CD8-positive, alpha-beta memory T cell (primary cell): ENCODE measurements at places on chromosomes 16 and 17.

DNA sequence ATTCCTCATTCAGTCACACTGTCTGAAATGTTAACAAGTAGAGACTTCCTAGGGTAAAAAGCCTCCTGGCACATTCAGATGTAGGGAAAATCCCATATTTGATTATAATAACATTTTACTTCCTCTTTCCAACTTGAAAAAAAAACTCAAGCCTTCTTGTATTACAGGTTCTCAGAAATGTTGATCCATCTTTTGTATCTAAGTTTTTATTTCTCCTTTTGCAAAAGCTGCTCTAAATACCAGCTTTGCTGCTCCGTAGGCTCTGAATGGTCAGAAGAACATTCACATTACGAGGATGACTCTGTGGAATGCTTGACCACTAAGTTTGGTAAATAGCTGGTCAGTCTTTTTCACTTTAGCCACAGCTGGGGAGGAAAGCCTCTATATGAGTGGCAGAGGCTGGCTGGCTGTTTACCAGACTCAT lies 13.2 kb upstream of the HEATR6 start:
- DNase-seq, result no peak

GRCh38 chr17:73960469-73960868 lies 243.0 kb upstream of the RPL38 start:
- no peak for DNase-seq

GRCh38 chr17:62595484-62595883 lies 32.0 kb upstream of the MRC2 start:
- DNase-seq, result no peak

DNA sequence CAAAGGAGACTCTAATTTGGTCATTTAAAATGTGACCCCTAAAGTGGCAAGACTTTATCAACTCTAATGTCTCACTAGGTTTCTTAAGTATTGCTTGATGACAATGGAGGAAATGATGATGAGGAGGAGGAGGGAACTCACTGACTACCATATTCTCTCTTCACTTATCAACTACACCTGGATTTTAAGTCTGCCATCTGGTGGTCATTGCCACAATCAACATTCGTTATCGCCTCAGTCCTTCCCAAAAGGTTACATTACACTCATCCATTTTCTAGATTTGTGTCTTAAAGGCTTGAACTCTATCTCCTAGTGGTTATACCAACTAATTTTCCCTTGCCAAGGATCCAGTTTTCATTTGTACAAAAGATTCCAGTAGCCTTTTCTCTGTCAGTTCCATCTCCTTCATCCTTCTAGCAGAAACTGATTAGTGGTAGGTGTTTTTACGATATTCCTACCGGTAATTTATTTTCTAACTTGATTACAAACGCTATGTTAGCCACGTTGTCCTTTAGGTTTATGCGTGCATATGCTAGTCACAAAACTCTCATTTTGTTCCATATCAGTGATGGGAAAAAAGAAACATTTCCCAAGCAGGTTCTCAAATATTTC lies 114.6 kb upstream of the NOG start:
- DNase-seq, result no peak

GRCh38 chr17:58267347-58268324 lies 13.1 kb downstream of the MPO start:
- DNase-seq, result no peak
